ENCODE measurements at places on chromosomes 7 and 10. TPM values are rescaled to one million over a fixed set of nuclear protein-coding genes. Genes with fewer than 3 reads are reported as not detected.

Gene APBB1IP
- total RNA-seq: 74.9 TPM

Gene PDCD4
- total RNA-seq: 128 TPM

Gene AKR1C4
- total RNA-seq: not detected

Gene KCNH2
- total RNA-seq: 0.73 TPM

Gene MMP21
- total RNA-seq: not detected

Gene CYP26C1
- not detected for total RNA-seq

Gene GIMAP2
- 117 TPM for total RNA-seq

Gene GPR15LG
- not detected for total RNA-seq

Gene HOXA6
- total RNA-seq: not detected

Gene ASZ1
- not detected for total RNA-seq

Gene SEMA3E
- total RNA-seq: not detected

Gene AHCYL2
- 13.6 TPM for total RNA-seq

Gene CNNM1
- total RNA-seq: 1.0 TPM

Gene PIK3CG
- total RNA-seq: 49.6 TPM

Gene GALNT17
- total RNA-seq: not detected

Gene NEUROG3
- total RNA-seq: not detected

Gene PDE6C
- not detected for total RNA-seq

Gene HOGA1
- not detected for total RNA-seq

Gene EN2
- total RNA-seq: not detected

Gene MKLN1
- total RNA-seq: 35.3 TPM

Gene TMEM225B
- total RNA-seq: 1.3 TPM

Gene ZNF239
- 0.93 TPM for total RNA-seq

Gene FFAR4
- not detected for total RNA-seq

Gene FGFBP3
- 1.6 TPM for total RNA-seq

Gene SEMA3D
- not detected for total RNA-seq

Gene PNLIPRP3
- not detected for total RNA-seq

Gene ELFN1
- 0.05 TPM for total RNA-seq

Gene MPP7
- total RNA-seq: 24.0 TPM

Gene ABCB4
- total RNA-seq: not detected

Gene PNLIPRP2
- not detected for total RNA-seq

Gene LIPA
- total RNA-seq: 29.2 TPM

Gene ZNF804B
- total RNA-seq: not detected

Gene PSD
- total RNA-seq: 2.5 TPM

Gene HABP2
- total RNA-seq: not detected

Gene MYO3A
- total RNA-seq: not detected

Gene MMD2
- total RNA-seq: not detected

Gene RPEL1
- total RNA-seq: not detected

Gene CALY
- not detected for total RNA-seq

Gene TMEM196
- total RNA-seq: not detected

Gene SSC4D
- 0.31 TPM for total RNA-seq

Gene CYTH3
- total RNA-seq: 1.5 TPM

Gene H2BK1
- total RNA-seq: 0.88 TPM
